ENCODE measurements at places on chromosomes 5 and 9. TPM values are rescaled to one million over a fixed set of nuclear protein-coding genes. Genes with fewer than 3 reads are reported as not detected.

DNA sequence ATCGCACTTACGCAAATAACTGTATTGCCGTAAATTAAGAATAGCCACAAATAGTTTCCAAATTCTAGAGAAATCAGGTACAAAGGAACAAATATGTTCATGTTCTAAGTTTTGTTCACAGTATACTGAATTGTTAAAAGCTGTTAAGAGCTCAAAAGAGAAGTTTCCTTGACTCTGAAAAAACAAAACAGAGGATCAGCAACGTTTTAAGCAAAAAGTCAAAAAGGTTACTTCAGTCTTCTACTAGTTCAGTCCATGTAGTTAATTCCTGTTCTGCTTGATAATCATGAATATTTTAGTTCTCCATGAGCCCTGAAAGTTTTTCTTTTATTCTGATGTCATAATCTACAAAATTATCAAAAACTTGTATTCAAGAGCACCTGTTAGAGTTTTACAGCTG, 128.6 kb upstream of the MAST4 start:
- DNase-seq = no peak

DNA sequence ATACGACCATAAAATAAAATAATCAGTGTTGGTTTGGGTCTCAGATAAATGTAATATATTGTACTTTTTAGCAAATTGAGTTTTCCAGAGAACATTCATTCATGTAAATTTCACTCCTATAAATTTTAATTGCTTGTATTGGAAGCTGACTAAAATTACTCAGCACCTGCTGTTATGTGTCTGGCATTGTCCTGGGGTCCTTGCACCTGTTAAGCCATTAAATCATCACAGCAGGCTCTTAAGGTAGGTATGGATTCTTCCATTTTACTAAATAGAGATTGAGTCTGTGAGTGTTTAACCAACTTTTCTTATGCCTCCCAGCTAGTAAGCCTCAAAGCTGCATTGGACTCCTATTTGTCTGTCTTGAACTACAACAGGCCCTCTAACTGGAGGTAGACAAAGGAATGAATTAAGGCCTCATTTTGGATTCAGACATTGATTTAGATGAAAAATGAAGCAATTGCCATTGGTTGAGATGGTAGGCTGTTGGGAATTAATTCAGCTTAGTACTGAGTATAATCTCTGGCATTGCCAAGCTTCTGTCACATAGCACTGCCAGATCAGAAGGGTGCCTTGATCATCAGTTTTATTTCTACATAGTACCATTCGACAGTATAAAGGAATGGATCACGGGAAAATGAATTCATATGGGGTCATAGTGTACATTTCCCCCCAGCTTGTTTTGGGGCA, 78.9 kb downstream of the PARP8 start:
- DNase-seq = no peak

DNA sequence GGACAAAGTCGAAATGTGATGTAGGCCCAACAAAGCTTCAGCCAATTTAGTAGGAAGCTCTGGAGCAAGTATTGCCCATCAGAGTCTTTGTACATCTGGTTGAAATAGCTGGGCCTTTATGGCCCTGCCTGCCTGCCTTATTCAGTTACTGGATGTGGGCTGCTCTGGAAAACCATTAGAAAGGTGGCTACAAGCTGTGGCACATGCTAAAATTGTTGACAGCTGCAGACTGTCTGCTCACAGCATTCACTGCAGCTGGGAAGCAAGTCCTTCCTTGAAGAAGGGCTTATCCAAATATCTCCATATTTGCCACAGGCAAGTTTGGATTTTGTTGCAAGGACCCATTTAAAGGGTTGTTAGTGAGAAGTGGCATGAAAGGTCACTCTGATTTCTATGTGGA, 24.4 kb downstream of the SMIM15 start:
- DNase-seq = no peak

Gene RECK
- not detected for polyA plus RNA-seq
